ENCODE measurements at places on chromosomes 2 and 18.
A peak's percentile ranks its signal among the peaks of the same experiment; 100 is the strongest.

DNA sequence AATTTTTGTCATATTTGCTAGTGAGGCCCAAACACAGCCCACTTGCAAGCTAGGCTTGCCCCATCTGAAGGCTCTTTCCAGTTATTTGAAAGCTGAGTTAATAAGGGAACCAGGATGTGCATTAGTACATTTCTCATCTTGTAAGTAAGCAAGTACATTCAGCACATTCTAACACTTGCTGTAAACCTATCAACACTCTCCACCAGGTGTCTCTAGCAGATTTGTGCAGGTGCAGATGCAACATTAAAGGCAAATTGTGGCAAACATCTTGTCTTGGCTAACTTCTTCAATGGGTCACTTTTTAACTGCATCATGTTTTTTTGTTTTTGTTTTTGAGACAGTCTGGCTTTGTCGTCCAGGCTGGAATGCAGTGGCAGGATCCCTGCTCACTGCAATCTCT lies 25.3 kb upstream of the MFSD6 start:
- peaks cover 8% of the 10 kb centered on the region for H3K4me1 ChIP-seq
- no peak for DNase-seq
- no peaks in the 10 kb centered on the region for H3K36me3 ChIP-seq
- H3K27ac ChIP-seq: no peak overlapping the region

- no peaks in the 10 kb centered on the region for H3K36me3 ChIP-seq
- no peak for DNase-seq
- H3K4me1 ChIP-seq: peaks cover 10% of the 10 kb centered on the region
- peaks cover 2% of the 10 kb centered on the region for H3K27me3 ChIP-seq
- no peak overlapping the region for H3K4me3 ChIP-seq
- no peak overlapping the region for H3K27ac ChIP-seq
These were observed 26.2 kb upstream of the MBOAT2 start for GRCh38 chr2:9029721-9030120.

DNA sequence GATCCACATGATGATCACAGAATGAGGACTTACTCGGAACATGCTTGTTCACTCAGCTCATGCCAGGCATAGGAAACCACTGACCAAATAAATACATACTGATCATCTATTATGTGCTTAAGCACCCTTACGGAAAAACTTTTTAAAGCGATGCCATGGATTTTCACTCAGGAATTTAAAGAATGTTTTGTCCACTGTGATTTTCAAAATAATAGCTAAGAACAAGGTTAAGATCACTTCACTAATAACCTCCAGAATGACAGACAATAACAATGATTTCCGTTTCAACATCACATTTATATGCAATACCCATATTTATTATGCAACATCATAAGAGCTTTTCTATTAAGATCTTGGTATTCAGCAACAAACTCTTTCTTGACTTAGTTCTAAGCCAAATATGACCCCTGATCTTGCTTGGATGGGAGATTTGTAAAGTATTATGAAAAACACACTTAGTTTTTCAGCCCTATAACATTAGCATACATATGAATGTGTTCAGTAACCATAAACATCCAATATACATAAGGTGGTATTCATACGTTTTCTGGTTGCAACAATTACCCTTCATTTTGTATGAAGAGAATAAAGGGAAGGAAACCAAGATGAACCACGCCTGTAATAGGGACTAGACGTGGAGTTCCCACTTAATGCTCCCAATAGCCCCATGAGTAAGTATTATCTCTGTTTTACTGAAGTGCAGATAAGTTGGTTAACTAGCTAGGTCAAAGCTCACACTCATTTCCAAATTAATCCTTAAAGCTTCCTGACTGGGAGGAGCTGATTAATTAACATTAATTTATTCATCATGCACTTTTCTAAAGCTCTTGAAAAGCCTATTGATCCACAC lies 1.9 kb downstream of the CD302 start:
- no peak overlapping the region for H3K27ac ChIP-seq
- DNase-seq: no peak
- H3K36me3 ChIP-seq: no peaks in the 10 kb centered on the region
- no peak overlapping the region for H3K4me3 ChIP-seq

GRCh38 chr2:29130295-29130694 lies 15.1 kb downstream of the CLIP4 start:
- no peaks in the 10 kb centered on the region for H3K27me3 ChIP-seq
- H3K27ac ChIP-seq: peak overlapping the region; percentile 45
- peaks cover 25% of the 10 kb centered on the region for H3K36me3 ChIP-seq
- no peak for DNase-seq
- peaks cover 17% of the 10 kb centered on the region for H3K4me1 ChIP-seq

- no peak overlapping the region for H3K4me3 ChIP-seq
- DNase-seq: no peak
- no peaks in the 10 kb centered on the region for H3K36me3 ChIP-seq
- peak overlapping the region; percentile 82 for H3K27ac ChIP-seq
- H3K4me1 ChIP-seq: peaks cover 40% of the 10 kb centered on the region
- H3K27me3 ChIP-seq: no peaks in the 10 kb centered on the region
These were observed 54.3 kb downstream of the CDK15 start for GRCh38 chr2:201860636-201861066.
